ENCODE measurements at places on chromosomes 12 and 14.

- DNase-seq: no peak
Measured at GRCh38 chr12:132834181-132834711, 5.6 kb upstream of the GOLGA3 start.

DNA sequence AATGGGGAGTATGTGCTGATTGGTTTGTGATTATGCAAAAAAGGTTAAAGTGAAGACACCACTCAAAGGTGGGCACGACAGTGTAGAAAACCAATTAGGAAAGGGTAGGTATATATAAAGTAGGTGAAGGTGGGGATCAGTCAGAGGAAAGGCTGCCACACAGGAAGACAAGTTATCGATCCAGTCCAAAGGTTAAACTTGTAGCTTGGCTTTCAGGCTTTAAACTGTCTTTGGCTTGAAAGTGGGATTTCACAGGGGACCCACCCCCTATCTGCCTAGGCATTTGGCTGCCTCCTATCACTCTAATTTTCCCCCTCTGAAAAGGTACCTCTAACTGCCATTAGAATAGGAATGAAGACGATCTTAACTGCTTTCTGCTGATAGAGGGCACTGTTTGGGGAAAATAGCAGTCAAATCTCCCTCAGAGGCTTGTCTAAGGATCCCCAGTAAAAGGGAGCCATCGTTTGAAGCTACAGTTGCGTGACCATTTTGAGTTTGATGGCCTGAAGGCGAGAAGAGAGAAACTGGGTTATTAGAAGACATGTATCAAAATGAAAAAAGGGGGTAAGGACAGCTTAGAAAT lies 250.2 kb downstream of the GPHN start:
- no peak for DNase-seq

- DNase-seq: no peak
Measured at GRCh38 chr12:9732921-9733461, at the start of gene CLECL1. TSS of gene CLECL1 (minus strand) at chr12:9733097.

DNA sequence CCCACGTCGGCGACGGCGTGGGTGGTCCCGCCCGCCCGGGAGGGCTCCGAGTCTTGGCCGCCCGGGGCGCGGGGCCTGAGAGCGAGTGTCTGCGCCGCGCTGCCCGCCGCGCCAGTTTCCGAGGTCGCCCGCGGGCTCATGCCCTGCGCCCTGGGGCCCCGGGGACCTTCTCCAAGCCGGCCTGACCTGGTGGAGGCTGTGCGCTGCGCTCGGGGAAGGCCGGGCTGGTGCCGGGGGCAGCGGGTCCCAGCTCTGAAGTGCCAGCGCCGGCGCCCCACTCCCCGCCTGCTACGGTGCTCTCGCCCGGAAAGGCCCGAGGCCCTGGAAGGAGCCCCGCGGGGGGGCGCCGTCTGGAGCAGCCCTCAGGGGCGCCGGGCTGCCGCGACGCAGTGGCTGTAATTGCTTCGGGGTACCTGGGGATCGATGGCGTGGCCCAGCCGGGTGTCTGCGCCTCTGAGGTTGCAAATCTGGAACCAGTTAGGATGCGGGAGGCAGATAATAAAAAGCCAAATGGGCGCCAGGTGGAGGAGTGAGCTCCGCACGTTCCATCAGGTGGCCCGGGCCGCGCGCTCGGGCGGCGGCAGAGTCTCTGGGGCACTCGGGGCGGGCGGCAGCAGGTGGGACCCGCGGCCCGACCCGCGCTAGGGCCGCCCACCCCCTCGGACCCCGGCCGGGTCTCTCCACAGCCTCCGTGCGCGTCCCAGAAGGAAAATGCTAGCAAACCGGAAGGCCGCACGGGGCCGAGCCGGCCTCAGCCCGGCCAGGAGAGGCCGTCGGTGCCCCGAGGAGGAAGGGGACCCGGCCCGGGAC lies 102.3 kb upstream of the DIO3 start:
- no peak for DNase-seq

- DNase-seq: no peak
Measured at GRCh38 chr14:38839694-38840365, 263.2 kb downstream of the SEC23A start.

GRCh38 chr12:120361506-120362208 lies 7.3 kb downstream of the MSI1 start:
- DNase-seq: no peak

GRCh38 chr14:93520053-93520607 lies 89.4 kb downstream of the UNC79 start:
- no peak for DNase-seq

DNA sequence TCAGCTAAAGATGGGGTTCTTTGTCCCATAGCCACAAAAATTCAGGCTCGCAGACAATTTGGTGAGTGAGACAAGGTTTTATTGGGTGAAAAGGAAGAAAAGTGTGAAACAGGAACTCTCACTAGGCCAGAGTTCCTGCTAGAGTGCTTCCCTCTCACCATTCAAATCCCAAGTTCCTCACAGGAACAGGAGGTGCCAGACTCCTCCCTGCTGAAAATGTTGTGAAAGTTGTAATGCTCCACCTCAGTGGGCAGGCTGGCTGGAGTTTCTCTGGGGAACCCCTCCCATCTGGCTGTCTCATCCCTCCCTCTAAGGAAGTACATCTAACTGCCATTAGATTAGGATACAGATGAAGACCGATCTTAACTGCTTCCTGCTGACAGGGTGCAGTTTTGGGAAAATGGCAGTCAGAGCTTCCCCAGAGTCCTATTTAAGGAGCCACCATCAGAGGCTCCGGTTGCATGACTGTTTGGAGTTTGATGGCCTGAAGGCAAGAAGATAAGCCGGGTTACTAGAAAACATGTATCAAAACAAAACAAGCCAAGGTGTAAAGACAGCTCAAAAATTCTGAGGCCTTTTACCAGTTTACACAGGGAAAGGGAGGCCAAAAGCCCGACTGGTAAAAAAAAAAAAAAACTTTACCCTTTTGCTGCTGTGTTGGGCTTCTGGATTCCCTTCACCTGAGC lies 127.6 kb downstream of the FSCB start:
- no peak for DNase-seq

DNA sequence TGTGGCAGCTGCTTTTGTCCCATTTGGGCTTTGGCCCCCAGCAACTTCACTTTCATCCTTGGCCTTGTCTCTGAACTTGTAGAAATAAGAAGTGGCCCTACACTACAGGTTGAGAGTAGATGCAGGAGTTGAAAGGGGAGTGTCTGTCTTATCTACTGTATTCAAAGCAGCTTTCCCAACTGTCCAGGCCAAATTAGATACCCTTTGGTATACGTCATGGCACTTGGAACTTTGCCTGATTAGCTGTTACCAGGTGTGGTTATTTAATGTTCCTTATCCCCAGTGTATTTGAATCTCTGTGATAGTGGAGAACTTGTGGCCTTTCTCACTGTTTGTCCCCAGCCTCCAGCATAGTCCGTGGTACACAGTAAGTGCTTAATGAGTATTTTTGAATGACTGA lies 33.5 kb downstream of the SUDS3 start:
- DNase-seq: no peak

GRCh38 chr14:100237735-100238418 lies 1.1 kb upstream of the YY1 start:
- peak; percentile 32 for DNase-seq

DNA sequence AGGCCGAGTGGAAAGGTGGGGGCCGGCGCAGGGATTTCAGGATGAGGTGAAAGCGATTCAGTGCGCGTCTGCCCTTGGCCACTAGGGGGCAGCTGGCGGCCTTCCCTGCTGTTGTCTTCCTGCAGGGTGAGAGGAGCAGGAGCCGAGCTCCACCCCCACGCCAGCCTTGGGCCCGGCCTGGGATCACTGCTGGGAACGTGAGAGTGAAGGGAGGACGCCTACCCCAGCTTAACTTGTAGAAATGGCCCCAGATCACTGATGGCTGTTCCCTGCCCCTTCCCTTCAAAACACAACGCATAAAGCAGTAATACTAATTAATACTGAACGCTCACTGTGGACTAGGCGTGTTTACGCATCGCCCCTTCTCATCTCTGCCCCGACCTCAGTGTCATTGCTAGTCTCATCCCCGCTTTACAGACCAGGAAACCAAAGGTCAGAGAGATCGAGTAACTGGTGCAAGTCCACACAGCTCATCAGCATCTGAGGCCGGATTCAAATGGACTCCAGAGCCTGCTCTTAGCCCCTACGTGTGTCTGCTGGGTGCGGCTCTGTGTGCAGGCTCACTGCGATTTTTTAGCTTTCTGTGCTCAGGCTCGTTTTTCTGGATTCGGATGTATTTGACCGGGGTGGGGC lies 24.3 kb downstream of the MVK start:
- peak; percentile 52 for DNase-seq

DNA sequence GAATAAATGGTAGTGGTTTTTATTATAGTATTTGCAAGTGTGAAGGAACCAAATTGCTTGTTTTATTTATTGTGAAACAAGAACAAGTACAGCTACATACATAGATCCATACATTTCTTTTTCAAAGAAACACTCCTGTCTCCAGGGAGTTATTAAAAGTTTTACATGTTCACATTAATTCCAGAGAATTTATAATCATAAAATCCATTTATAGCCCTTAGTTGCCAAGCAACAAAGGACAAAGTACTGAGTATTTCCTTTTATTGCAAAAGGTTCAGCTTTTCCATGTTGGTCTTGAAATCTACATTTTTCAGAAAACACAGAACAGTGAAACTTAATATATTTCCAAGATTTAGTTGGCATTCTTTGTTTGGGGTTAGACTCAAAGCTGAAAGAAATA lies 9.5 kb downstream of the MYRFL start:
- no peak for DNase-seq

GRCh38 chr12:21945002-21945401 lies 3.8 kb upstream of the ABCC9 start:
- DNase-seq: no peak

DNA sequence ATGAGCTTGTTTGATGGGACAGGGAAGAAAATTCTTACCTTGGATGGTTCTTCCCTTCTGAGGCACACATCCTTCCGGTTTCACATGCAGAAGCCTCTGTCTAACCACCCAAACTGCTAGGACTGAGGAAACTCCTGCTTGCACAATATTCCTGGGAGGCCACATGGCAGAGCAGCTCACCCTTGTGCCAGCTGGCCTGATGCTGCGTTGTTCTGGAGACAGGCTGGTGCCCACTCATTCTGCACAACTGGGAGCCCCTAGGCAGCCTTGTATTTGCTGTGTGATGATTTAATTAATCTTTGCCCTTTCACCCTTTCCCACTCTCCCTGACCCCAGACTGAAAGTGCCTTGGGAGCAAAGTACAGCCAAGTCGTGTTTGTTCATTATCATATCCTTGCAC lies 130.8 kb downstream of the RTN1 start:
- no peak for DNase-seq

- DNase-seq: no peak
Measured at GRCh38 chr12:31386364-31386777, 60.4 kb upstream of the SINHCAF start.

- DNase-seq: no peak
Measured at GRCh38 chr12:113680868-113681267, 209.2 kb upstream of the LHX5 start.

DNA sequence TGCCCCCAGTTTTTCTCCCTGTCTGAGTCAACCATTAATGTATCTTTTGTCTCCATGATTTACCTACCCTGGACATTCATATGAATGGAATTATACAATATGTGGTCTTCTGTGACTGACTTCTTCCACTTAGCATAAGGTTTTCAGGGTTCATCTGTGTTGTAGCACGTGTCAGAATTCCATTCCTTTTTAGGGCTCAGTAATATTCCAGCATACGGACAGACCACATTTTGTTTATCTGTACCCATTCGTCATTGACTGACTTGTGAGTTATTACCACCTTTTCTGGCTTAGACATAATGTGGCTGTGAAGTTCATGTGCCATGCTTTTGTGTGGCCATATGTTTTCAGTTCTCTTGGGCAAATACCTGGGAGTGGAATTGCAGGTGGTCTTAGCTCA lies 37.9 kb downstream of the TSPAN9 start:
- DNase-seq: no peak

- DNase-seq: no peak
Measured at GRCh38 chr12:56931474-56931978, 2.7 kb downstream of the SDR9C7 start.

- no peak for DNase-seq
Measured at GRCh38 chr14:64918216-64918615, 4.0 kb downstream of the CHURC1 start.

GRCh38 chr14:57559576-57559975 lies 65.9 kb upstream of the CCDC198 start:
- no peak for DNase-seq

- no peak for DNase-seq
Measured at GRCh38 chr12:128853600-128854197, 421 bp downstream of the GLT1D1 start.

DNA sequence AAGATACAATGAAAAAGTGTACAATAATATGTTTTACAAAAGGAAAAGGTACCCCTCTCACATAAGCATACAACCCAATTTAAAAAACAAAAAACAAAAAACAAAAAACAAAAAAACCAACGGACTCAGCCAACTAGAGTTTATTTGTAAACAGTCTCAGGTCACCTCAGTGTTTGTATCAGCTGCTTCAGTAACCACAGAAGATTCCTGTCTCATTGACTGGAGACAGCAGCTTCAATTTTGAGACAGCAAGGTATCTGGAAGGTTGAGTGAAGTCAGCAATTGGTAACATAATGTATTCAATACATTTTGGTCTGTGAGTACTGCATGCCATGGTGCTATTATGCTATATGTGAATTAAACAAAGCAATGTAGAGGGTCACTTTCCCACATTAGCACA lies 201.7 kb downstream of the AKAP6 start:
- DNase-seq: no peak

GRCh38 chr12:6352193-6353173 lies 10.6 kb upstream of the TNFRSF1A start:
- no peak for DNase-seq

DNA sequence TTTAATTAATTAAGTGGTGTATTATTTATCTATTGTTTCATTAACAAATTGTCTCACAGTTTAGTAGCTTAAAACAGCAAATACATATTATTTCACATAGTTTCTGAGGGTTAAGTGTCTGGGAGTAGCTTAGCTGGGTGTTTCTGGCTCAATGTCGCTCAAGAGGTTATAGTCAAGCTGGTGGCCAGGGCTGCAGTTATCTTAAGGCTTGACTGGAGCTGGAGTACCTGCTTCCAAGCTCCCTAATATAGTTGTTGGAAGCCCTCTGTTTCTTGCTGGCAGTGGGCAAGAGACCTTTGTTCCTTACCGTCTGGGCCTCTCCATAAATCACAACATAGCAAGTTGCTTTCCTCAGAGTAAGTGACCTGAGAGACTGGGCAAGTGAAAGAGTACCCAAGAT lies 66.6 kb downstream of the RAD51B start:
- no peak for DNase-seq

- no peak for DNase-seq
Measured at GRCh38 chr12:127149226-127149964, 1117.6 kb upstream of the TMEM132C start.

DNA sequence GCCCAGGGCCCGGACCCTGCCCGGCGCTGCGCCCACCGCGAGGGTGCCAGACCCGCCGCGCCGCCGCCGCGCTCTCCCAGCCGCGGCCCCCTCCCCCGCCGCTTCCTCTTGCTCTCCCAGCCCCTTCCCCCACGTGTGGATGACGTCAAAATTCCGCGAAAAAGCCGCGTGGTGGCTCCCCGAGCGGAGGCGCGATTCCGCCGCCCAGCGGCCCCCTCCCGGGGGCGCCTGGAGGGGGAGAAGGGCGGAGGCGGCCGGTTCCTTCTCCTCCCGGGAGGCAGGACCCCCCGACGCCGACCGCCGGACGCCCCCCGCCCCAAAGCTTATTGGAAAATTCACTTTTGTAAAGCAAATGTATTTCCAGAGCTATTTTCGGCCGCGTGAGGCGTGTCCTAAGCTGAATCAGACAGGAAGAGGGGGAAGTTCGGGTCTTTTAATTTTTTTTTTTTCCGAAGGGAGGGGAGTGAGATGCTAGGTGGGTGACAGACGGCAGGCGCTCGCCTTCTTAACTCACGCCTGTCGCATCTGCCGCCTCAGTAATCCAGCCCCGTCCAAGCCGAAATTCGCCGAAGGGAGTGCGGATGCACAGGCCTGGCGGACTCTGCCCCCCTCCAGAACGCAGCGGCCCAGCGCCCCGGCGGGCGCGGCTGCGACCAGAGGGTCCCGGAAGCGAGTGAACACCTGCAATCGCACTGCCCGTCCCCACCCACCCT lies 4.1 kb upstream of the CCND2 start:
- peak; percentile 91 for DNase-seq

Measured in activated CD4-positive, alpha-beta T cell treated with anti-CD3 and anti-CD28 coated beads, Interleukin-2, amount 50 U/mL, for 24 hours (primary cell).